ENCODE measurements at places on chromosomes 6 and 20.

- DNase-seq: no peak
These were observed 99.7 kb downstream of the JPH2 start for GRCh38 chr20:44087051-44087856.

DNA sequence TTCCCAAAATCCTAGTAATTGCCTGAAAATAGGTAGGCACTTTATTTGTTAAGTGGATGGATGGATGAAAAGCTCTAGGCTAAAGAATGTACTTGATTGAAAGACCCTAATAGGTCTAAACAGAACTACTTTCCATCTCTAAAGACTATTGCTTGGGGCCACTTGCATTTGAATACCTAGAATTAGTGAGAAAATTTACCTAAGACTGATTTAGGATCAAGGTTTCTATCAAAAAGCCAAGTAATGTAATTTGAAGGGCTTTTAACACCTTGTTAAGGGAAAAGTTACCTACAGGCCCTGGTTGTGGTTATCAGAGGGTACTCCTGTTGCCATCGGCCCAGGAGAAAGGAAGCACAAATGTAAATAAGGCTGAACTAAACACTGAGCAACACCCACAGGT lies 580.7 kb downstream of the LMBRD1 start:
- DNase-seq: no peak

- no peak for DNase-seq
These were observed 377.6 kb upstream of the ZFP64 start for GRCh38 chr20:52569201-52569600.

DNA sequence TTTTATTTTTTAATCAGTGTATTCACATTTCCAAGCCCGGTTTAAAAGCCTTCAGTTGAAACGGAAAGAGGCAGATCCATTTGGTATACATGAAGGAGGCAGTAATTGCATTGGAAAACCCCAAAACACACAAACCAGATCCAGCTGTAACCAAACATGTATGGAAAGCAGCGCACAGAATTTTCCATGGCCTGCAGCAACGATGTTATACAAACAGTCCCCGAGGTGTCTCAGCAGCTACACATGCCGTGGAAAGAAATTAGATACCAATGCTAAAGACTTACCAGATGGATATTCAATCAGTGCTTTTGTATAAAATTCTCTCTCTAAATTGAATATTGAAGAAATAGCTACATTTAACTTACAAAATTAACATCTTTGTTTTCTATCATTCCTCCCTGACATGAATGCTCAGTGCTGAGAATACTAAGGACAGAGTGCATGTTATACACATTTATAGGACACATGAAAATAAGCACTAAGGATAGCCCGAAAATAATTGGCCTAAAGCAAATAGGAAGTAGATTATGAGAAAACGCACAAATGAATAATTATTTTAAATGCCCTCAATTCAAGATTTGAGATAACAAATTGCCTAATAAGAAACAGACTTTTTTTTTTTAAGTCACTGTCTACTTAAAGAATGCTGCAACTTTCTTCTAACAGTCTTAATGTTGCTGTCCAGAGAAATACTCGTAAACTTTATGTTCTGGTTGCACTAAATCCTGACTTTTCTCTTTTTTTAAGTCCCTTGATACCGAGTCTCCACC lies 713.1 kb downstream of the HDGFL1 start:
- DNase-seq: no peak

- DNase-seq: peak; percentile 36
These were observed 33.5 kb downstream of the WRNIP1 start for GRCh38 chr6:2798586-2799134.

DNA sequence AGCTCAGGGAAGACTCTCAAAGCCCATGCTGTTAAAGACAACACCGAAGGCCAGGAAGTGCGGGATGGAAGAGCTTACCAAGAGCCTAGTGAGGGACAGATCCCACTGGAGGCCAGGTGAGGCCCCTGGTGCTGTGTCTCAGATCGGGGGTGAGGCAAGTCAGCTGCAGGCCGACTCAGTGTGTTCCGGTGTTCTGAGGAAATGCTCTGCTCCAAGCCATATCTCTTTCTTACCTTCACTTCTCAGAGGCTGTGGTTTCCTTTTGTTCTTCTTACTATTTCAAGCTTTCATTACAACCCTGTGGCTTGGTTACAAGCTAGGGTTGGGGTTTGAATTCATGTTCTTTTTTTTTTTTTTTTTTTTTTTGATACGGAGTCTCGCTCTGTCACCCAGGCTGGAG lies 114.3 kb upstream of the ZFP64 start:
- no peak for DNase-seq

DNA sequence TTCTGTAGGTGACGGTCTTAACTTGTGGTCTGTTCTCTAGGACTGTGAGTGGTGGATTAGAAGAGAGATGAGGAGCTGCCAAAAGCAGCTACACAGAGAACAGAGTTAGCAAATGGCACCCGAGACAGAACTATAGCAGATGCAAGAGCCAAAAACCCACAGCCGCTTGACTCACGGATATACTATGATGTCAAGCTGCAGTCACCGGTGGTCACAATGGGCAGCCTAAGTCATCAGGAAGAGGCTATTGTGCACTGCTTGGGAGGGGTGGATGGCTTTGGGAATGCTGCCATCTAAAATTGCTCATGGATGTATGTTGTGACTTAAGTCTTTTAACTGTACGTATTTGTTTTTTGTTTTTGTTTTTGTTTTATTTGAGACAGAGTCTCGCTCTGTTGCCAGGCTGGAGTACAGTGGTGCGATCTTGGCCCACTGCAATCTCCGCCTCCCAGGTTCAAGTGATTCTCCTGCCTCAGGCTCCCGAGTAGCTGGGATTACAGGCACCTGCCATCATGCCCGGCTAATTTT lies at the start of gene GTSF1L:
Gene GTSF1L (minus strand): TSS at position 192 of the 528 bp plus-strand sequence. CDS start 308 bp downstream, outside the sequence.
- no peak for DNase-seq

- peak; percentile 42 for DNase-seq
These were observed 93.6 kb downstream of the SNAP91 start for GRCh38 chr6:83615025-83615999.

DNA sequence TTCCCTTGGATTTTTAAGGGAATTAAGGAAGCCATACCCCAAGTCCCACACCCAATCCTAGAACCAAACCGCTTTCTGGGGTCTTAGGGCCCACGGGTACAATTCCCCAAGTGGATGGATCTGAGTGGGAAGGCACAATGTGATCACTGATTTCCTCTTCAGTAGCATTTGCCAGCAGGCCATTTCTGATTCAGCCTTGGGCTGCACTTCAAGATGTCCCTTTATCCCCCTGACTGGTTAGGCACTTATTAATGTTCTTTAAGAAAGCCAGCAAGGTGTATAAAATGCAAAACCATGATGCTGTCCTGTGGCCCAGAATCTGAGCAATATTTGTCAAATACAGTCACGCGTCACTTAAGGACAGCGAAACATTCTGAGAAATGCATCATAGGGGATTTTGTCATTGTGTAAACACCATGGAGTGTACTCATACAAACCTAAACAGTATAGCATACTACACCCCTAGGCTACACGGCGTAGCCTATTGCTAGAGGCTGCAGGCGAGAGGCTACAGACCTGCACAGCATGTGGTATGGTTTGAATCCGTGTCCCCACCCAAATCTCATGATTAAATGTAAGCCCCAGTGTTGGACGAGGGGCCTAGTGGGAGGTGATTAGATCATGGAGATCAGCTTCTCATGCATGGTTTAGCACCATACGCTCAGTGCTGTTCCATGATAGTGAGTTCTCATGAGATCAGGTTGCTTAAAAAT lies 234.2 kb downstream of the NRN1 start:
- DNase-seq: no peak

DNA sequence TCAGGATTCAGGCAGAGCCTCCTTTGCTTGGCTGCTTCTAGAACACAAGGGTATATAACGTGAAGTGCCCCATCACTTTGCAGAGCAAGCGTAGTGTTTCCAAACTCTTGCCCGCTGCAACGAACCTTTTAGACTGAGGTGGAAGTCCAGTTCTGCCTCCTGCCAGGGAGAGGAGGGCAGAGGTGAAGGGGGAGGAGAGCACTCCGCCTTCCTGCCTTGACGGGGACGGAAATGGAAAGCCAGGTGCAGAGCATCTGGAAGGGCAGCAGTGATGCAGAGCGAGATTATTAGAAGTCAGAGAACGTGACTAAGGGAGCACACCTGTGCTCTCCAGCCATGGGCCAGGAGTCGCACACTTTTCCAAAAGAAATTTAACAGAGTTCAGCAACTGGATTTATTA lies 63.4 kb downstream of the RREB1 start:
- DNase-seq: no peak

DNA sequence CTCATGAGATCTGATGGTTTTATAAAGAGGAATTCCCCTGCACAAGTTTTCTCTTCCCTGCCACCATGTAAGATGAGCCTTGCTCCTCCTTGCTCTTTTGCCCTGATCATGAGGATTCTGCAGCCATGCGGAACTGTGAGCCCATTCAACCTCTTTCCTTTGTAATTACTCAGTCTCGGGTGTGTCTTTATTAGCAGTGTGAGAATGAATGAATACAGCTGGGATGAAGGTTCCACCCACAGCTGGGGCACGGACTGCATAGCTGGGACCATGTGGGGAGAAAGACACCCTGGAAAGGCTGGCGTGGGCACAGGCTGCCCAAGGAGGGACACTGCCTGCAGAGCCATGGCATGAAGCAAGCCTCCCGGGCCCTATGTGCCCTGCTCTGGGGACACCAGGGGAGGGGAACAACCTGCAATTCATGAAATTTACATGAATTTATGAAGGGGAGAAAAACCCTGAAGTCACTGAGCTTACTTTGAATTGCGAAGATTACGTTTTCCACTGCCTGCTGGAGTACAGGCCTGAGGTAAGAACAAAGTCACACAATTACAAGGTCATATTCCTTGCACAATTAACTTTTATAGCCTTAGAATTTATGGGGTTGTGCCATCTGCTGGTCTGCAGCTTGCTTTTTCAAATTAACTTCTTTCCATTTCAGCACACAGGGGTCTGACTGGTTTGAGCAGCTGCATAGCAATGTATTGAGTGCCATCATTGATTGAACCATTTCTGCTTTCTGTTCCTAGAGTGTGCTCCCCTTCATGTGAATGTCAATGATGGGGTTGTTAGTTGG lies 46.2 kb downstream of the SLC22A1 start:
- DNase-seq: no peak

- DNase-seq: peak; percentile 11
These were observed 58.2 kb upstream of the QKI start for GRCh38 chr6:163356324-163356723.

GRCh38 chr6:73606428-73606827 lies 47.4 kb downstream of the SLC17A5 start:
- no peak for DNase-seq

GRCh38 chr6:41155132-41155805 lies 1.1 kb upstream of the TREML1 start:
- no peak for DNase-seq

DNA sequence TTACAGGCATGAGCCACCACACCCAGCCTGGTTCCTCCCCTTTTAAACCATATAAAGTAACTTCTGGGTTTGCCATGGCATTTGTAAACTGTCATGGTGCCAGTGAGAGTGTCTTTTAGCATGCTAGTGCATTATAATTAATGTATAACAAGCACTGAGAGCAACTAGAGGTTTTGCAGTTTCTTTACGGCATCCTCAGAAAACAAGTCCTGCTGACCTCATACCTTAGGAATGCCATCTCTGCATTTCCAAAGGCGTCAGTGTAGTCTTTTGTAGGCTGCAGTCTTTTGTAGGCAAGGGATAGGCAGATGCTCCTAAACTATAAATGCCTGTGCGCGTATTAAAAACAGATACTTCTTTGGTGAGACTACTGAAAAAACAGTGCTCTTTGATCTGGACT lies 75.0 kb upstream of the EZR start:
- DNase-seq: no peak

DNA sequence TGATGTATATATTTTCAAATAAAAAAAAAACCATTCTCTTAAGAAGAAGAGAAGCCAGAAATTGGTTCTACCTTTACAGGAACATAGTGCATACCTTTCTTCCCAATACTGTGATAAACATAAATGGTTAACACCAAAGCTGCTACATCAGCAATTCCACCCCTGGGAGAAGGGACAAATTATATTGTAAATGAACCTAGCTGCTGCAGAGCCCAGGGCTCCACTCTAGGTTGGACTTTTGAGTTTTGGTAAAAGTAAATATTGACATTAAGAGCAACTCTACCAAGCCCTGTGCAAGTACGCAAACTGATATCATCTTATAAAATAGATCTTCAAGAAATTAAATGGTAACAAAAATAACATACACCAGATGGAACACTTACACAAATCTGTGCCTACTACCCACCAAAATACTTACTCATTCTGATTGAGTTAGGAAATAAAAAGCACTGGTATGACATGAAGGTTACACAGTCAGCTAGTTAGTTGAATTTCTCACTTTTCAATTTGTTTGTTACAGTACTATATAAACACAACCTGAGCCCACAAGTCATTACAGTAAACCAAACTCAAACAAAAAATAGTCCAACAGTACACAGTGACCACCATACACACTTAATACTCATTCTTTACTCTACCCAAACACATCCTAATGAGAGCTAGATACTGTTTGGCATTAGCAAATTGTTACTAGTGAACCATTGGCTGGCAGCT lies 223.3 kb upstream of the HEY2 start:
- no peak for DNase-seq

GRCh38 chr6:10398446-10399218 lies 16.2 kb downstream of the TFAP2A start:
- no peak for DNase-seq

GRCh38 chr20:56017560-56017959 lies 12.2 kb upstream of the CBLN4 start:
- DNase-seq: no peak

DNA sequence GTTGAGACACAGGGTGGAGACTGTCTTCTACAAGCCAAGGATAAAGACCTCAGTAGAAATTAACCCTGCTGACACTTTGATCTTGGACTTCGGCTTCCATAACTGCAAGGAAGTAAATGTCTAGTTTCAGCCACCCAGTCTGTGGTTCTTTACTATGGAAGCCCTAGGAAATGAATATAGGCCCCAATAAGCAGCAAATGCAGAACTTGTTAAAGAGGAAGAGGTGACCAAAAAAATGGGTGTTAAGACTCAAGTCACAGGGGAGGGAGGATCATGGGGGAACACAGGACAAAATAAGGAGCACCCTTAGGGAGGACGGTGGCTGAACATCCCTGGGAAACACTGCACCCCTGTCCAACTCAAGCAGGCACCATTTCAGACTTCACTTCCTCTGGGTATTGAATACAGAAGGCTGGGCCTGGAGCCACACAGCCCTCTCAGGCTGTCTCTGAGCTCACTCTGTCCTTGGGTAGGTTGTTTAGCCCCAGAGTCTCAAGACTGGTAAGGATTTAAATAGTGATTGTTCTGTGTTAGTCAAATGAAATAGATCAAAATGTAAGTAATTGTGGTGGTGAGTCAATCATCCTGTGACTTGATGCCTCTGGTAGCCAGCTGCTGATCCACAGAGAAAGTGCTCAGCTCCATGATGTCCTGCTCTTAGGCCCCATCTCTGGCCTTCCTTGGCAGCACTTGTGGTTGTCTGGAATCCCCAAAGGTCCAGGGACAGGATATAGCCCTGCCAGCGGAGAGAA lies 30.5 kb upstream of the SIRPD start:
- DNase-seq: no peak

DNA sequence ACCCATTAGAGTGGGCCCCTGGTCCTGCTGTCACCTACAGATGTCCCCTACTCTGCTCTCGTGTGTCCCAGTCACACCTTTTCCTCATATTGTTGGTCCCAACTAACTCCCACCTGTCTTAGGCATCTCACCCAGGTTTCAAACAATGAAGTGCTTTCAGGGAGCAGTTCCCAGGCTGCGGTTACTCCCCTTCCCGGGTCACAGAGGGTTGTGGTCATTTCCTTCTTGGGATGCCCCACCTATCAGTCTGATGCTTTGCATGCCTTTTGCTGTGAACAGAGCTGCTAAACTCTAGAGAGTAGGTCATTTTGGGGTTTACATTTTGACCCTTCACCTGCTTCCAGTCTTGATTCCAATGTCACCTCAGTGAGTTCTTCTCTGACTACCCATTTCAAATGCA lies 181.6 kb downstream of the CDC5L start:
- DNase-seq: no peak

- no peak for DNase-seq
These were observed 181.1 kb downstream of the RPS12 start for GRCh38 chr6:132995432-132995831.

All from NCI-H82 (cell line).